ENCODE measurements at places on chromosomes 6 and 20.
A peak's percentile ranks its signal among the peaks of the same experiment; 100 is the strongest.

DNA sequence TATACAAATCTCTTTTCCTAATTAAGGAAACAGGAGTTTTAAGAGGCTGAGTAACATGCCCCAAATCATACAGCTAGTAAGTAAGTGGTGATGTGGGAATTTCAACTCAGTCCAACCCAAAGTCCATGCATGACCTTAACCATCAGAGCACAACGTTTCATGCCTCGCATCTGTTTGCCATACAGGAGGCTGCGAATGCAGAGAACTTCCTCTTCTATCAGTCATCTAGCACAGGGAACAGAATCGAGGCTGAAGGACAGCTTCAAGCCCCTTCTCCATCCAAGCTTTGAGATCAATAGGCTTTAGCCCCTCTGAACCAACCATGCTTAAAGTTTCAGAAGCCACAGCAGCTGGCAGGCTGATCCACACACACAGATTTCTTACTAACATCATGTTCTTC lies 113.2 kb downstream of the MAFB start:
- no peak for DNase-seq

DNA sequence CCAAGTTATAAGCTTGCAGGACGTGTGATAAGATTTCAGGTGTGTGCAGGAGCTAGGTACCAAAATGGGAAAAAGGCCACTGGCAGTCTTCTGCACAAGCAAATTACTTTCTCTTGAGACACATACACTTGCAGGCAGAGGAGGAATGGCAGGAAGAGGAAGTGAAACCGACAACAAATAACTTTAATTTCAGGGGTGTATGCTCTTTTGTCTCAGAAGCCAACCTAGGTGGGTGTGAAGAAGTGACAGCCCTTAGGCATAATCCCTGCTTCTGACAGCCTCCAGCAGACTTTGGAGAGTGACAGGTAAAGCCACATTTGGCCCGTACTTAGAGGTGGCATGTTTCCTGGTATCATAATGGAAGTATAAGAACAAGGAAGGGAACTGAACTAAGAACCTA lies 118.8 kb upstream of the TRAF3IP2 start:
- DNase-seq, result no peak

GRCh38 chr6:33416386-33417127 lies 1.4 kb downstream of the CUTA start:
- DNase-seq, result no peak

DNA sequence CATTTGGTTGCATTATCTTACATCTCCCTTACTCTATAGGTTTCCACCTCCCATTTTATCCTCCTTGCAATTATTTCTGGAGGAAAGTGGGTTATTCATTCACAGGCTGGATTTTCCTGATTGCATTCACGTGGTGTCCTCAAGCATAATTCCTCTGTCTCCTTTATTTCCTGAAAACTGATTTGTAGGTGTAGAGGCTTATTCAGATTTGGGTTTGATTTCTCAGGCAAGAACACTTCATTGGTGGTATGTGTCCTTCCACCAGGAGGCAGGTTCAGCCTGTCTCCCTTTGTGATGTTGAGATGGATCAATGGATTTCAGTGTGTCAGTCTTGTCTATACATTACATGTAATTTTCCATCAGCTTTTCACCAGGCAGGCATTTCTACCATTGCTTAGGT lies 17.3 kb downstream of the DNPH1 start:
- no peak for DNase-seq

DNA sequence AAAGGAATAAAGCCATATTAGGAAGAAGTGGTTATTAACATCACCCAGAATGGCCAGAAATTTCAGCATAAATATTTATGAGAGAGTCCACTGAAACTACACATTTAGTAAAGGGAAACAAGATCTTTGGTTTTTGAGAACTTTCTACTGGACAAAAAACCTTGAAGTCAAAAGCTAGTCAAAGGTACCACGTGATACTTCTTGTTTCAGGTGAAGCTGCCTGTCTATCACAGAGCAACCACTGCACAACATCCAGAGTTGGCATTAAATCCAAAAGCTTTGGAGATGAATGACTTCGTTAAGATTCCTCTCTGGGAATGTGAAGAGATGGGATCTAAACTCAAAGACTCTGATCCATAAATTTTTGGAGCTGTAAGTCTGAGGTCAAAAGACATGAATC lies 137.0 kb downstream of the KCNQ5 start:
- DNase-seq, result no peak

DNA sequence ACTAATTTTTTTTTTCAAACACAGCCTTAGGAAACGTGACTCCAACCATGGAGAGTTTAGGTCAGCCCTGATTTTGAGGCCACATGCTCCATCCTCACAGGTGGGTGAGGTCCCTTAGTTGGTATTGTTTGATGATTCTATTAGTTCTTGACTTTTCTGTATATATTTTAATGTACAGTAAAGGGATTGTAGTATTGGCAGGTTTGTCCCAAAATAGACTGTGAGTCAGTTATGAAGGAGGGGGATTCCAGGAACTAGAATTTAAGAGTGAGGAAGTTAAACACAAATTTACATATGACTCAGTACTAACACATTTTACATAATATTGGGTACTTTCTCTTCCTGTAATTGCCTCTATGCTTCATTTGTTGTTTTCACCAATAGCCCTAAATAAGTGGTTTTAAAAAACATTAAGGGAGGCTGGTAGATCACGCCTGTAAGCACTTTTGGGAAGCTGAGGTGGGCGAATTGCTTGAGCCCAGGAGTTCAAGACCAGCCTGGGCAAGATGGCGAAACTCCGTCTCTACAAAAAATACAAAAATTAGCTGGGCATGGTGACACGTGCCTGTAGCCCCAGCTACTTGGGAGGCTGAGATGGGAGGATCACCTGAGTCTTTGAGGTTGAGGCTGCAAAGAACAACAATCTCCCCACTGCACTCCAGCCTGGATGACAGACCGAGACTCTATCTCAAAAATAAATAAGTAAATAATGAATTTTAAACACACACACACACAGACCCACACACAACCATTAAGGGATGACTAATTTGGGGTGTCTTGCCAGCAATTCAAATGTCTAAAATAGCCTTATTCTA lies 81.8 kb downstream of the SGK1 start:
- no peak for DNase-seq

GRCh38 chr6:165090242-165090641 lies 219.2 kb downstream of the C6orf118 start:
- DNase-seq, result no peak

- DNase-seq, result no peak
These were observed 93.1 kb downstream of the PRND start for GRCh38 chr20:4814696-4815252.

GRCh38 chr6:140446241-140446640 lies 1071.8 kb upstream of the CITED2 start:
- DNase-seq, result no peak

DNA sequence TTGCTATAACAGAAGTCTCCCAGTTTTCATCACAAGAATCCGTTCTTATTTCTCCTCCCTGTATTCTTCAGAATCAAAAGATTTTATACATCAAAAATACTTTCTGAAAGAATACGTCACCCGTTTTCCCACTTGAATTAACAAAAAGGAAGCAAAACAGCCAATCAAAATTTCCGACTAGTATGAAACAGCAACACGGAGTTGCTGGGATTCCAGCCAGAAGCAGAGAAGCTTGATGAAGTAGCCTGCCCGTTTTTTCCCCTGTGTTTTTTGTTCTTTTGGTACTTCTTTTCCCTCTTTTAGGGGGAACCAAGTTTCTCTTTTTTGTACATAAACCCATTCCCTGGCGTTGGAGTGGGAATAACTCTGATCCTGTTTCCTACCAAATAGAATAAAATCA lies 14.6 kb downstream of the TXLNB start:
- DNase-seq, result no peak

GRCh38 chr6:105382958-105383357 lies 19.9 kb downstream of the PREP start:
- DNase-seq, result no peak

DNA sequence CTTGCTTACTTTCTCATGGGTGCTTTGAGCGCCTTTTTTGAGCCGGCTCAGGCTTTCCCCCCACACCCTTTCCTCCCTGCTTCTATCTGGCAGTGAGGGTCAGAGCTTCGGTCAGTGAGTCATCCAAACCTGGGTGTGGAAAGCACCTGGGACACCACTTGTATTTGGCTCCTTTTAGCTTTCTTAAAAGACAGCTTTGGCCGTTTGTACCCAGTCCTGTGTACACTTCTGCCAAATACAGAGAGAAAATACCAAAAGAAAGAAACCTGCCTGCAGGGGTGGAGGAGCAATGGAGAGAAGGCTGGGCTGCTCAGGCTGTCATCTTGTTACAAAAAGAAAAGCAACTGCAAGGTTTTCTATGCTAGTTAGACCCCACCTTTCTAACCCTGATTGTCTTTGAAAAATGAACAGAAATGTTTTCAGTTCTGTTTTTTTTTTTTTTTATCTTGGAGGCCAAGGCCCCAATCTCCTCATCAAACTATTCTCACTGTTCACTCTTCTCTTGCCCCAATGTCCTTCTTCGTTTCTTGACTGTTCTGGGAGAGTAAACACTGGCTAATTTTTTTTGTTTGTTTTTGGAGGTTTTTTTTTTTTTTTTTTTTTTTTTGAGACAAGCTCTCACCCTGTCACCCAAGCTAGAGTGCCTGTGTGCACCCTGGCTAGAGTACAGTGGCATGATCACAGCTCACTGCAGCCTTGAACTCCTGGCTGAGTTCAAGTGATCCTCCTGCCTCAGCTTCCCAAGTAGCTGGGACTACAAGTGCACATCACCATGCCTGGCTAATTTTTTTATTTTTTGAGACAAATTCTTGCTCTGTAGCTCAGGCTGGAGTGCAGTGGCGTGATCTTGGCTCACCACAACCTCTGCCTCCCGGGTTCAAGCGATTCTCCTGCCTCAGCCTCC lies 76.4 kb downstream of the SSR1 start:
- DNase-seq, result no peak

DNA sequence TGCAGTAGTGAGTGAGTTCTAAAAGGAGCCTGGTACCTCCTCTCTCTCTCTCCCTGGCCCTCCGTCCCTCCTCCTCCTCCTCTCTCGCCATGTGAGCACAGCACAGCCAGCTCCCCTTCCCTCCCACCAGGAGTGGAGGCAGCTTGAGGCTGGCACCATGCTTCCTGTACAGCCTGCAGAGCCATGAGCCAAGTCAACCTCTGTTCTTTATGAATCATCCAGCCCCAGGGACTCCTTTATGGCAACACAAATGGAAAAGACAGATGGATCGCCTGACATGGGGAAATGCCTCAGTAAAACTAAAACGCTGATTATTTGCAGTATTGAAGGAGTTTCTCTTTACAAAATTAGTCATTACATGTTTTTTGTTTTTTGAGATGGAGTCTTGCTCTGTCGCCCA lies 233.7 kb upstream of the ARID1B start:
- no peak for DNase-seq

GRCh38 chr6:113381232-113381631 lies 475.9 kb upstream of the MARCKS start:
- no peak for DNase-seq

- no peak for DNase-seq
These were observed 731.6 kb upstream of the MMS22L start for GRCh38 chr6:98014442-98015201.

DNA sequence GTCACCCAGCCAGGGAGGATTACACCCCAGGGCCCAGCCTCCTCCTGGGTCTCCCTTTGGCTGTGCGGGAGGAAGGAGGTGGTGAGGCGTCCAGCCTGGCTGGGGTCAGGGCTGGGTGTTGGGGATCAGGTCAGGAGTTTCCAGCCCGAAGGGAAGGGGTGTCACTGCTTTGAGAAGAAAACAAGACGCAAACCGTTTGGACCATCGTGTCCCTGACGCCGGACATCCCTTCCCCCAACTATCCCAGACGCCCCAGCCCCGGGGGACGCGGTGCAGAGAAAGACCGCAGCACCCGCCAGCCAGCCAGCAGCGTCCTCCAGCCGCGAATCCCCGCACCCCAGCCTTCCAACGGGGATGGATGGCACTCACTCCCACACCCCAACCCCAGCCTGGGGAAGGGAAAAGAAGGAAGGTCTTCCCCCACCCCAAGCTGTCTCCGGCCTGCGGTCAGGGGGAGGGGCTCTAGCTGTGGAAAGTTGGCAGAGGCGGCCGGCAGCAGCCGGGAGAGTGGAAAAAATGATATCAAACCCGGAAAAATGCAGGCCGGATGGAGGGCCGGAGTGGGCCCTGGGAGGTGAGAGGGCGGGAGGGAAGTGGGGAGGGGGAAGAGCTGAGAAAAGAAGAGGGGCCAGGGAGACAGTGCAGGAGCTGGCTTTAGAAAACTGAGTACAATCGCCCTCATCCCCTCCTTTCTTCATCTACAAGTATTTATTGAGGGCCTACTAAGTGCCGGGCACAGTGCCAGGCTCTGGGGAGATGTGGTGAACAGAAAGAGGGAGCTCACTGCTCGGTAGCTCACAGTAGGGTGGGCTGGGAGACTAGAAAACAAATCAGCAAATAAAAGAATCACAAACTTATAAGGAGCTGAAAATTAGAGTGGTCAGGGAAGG lies 10.6 kb downstream of the REM1 start:
- DNase-seq, result no peak

- DNase-seq, result no peak
These were observed 7.2 kb upstream of the GATA5 start for GRCh38 chr20:62482974-62483373.

DNA sequence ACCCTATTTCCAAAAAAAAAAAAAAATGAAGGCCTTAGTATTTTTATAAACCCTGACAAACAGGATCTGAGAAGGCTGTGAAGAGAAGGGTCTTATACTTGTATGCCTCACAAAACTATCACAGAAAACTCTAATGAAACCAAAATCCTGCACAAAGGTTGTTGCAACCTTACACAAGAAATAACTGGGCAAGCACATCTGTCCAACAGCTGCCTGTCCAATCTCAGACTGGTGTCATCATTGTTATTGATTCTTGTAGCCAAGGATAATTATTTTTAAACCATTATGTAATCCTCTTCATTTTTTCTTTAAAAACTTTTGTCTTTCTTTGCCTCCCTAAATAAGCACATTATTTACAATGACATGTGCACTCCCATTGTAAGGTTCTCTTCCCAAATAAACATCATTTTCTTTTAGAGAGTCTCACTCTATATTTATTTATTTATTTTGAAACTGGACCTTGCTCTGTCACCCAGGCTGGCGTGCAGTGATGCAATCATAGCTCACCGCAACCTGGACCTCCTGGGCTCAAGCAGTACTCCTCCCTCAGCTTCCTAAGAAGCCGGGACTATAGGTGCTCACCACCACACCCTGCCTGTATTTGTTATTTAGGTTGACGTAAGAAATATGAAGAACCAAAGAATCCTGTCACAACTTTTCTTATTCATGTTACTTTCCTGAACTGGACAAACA lies 697.1 kb downstream of the DOK5 start:
- no peak for DNase-seq

GRCh38 chr6:49543087-49543858 lies 7.2 kb upstream of the C6orf141 start:
- no peak for DNase-seq

GRCh38 chr20:49508435-49509199 lies 26.1 kb upstream of the KCNB1 start:
- peak; percentile 46 for DNase-seq

DNA sequence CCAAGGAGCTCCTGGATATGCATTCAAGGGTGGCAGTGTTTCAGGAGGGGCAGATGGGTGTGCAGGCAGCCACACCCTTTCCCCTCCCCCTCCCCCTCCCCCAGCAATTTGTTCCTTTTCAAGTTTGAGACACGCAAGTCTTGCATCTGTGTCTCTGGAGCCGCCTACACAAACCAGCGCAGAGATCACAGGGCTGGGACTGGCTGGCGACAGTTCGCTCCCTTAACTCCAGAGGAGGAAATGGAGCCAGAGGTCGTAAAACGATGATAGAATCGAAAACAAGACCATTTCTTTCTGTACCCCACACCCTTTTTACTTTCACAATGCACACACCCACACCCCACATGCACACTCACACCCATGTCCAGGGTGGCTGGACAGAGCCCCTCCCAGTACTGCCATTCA lies 163.1 kb downstream of the LY86 start:
- no peak for DNase-seq

GRCh38 chr20:37317994-37318640 lies 27.8 kb upstream of the SRC start:
- DNase-seq, result no peak

Measured in head of caudate nucleus (tissue), 42 donors.